ENCODE measurements at places on chromosomes 13 and 19. TPM values are rescaled to one million over a fixed set of nuclear protein-coding genes. Genes with fewer than 3 reads are reported as not detected.

- DNase-seq, result no peak
Observed at GRCh38 chr19:42279155-42279901, 10.3 kb downstream of the CIC start.

- no peak for DNase-seq
Observed at GRCh38 chr13:77350811-77351210, 23.9 kb upstream of the MYCBP2 start.

KLK2 gene
- not detected for total RNA-seq

DNA sequence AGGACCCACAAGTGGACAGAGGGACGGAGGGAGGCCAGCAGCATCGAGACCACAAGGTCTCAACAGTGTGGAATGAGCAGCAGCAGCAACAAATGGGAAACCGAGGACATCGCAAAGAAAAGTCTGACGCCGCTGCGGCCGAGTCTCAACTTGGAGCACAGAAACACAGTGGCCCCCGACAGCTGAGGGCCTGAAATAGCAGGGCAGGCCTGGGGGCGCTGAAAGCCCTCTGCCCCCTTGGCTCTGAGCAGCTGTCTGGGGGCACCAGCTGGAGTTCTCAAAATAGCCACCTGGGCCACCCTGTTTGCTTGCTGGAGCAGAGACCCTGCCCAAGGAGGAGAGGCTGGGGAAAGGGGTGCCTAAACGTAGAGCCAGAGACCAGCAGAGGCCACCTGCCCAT, 5.9 kb upstream of the ISYNA1 start:
- no peak for DNase-seq

FCER2 gene
- 7.0 TPM for total RNA-seq
